ENCODE measurements at places on chromosomes 1 and 21.

- DNase-seq, result no peak
Measured at GRCh38 chr1:230549625-230550024, 92.7 kb upstream of the COG2 start.

GRCh38 chr1:8238141-8239038 is 79.5 kb upstream of the SLC45A1 start:
- peak; percentile 81 for DNase-seq

GRCh38 chr1:159163614-159164228 is 7.7 kb upstream of the CADM3 start:
- DNase-seq, result no peak

- DNase-seq, result no peak
Measured at GRCh38 chr1:234745844-234746797, 136.1 kb upstream of the IRF2BP2 start.

- DNase-seq, result no peak
Measured at GRCh38 chr1:236875975-236876374, 80.9 kb downstream of the MTR start.

- DNase-seq, result no peak
Measured at GRCh38 chr1:203521074-203521794, 27.3 kb downstream of the OPTC start.

GRCh38 chr1:12034381-12034801 is 15.1 kb downstream of the MIIP start:
- no peak for DNase-seq

DNA sequence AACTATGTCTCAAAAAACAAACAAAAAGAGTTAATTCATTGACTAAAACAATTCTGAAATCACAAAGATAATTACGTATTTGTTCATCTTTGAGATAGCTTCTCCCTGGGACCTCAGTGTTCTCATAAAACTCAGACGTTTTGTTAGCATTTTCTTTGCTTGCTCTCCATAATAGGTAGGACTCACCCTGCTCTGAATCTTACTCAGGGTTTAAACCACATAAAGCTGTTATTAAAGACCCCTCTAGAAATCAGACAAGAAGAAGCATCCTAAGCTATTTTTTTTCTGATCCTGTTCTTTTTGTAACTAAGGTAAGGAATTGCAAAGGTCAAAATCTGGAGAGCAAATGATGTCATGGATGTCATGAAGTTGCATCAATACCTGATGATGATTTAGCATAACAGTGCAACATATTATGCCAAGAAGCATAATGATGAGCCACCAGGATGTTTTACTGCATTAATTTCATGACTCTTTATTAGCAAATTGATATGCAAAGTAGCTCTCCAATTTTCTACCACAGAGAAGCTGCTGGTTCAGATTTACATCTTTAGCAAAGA is 2.4 kb downstream of the FBXO42 start:
- DNase-seq, result no peak

- DNase-seq, result no peak
Measured at GRCh38 chr1:239731082-239731748, 344.8 kb downstream of the CHRM3 start.

DNA sequence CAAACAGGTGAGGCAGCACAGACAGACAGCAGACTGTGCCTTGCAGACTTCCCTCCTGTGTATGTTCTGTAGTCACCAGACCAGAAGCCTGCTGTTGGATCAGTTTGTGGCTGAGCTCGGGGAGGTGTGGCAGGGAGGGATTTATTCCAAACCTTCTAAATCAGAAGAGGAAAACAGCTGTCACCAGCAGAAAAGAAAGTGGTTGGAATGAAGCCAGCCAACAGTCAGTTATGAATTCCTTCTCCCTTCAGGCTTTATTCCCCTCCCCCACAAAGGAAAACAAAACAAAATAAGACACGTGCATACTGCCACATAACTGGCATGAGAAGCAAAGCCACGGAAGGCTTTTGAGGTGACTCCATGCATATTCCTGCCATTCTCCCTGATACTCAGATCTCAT is 19.0 kb upstream of the PIGV start:
- DNase-seq, result no peak

DNA sequence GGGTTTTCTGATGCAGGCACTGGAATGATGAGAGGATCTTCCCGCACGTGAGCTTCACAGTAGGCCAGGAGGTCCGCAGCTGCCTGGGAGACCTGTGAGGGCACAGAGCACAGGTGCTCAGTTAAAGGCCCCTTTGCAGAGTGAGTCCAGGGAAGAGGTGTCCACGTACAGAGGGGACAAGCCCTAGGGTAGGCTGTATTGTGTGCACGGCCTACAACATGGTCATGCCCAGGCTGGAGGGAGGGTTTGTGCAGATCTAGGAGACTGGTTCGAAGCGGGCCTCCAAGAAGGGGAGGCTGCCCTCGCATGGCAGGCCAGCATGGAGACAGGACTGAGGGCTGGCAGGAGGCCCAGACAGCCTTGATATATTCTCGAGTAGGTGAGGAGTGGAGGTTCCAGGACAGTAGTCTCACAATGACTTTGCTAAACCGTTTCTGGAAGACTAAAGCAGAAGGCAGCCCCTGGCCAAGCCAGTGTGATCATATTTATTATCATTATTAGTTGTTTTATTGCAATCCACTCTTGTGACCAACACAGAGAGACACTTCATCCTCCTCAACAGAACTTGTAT is 48.0 kb upstream of the B3GALNT2 start:
- DNase-seq, result no peak

DNA sequence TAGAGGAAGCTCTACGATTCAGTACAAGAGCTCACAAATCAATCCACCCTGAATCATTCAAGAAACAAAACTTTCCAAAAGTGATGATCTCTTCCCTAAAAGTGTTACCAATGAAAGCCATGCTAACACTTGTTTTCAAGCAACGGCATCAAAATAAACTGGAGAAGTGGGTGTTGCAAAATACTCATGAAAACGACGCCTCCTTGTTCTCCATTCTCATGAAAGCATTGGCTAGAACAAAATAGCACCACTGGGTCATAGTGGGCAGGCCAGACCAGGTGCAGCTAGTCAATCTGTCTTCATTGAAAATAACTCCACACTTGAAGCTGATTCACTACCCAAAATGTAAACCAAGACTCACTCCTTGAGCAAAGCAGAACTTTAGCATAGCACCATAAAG is 4.3 kb downstream of the TIAM1 start:
- DNase-seq, result no peak

DNA sequence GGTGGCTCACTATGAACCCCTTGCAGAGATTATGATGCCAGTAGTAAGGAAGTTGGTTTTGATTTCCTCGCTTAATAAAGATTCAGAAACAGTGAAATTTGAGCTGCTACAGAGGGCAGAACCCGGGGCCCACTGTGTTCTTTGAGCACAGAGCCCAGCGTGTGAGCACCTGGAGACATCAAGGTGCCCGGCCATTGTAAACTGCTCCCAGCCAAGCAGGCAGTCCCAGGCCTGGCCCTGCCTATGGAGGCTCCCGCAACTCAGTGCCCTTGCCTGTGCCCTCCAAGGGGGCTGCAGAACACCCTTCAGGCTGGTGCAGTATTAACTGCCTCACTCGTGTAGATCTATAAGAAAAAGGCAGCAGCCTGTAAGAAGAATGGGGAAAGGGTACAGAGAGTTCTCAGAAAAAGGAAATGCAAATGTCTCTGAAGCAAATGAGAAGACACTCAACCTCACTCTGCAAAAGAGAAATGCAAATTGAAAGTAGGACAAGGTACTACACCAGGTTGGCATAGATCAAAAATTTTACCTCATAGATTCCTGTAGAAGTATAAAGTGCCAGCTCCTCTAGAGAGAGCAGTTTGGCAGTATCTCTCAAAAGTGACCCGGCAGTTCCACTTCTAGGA is 323.7 kb downstream of the HHAT start:
- DNase-seq, result no peak

- no peak for DNase-seq
Measured at GRCh38 chr21:42552407-42553336, 39.0 kb downstream of the SLC37A1 start.

DNA sequence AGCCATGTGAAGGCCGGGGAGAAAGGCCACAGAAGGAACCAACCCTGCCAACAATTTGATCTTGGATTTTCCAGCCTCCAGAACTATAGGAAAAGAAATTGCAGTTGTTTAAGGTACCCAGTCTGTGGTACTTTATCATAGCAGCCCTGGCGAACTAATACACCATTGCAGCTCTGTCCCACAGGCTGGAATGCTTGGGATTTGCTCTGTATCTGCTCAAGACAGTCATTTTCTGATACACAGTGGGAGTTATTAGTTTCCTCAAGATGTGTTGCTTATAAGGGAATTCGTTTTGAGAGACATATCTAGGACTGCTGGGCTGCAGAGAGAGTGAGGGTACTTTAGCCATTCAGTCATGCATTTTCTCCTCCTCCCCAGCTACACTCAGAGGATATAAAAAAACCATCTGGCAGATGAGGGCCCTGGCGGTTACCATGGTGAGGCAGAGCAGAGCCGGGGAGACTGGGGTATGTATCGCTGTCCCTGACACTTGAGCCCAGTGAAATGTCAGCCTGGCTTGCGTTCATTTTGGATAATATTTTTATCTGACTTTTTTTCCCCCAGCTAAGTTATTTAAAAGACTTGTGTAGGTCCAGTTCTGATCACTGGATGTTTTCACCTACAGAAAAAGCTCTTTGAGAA is 104.6 kb downstream of the DIRAS3 start:
- no peak for DNase-seq

- peak; percentile 70 for DNase-seq
Measured at GRCh38 chr1:20696397-20697333, 21.1 kb downstream of the KIF17 start.

- no peak for DNase-seq
Measured at GRCh38 chr21:44907966-44908895, 12.5 kb downstream of the ITGB2 start.

GRCh38 chr1:183246436-183246835 is 60.4 kb downstream of the LAMC2 start:
- no peak for DNase-seq

GRCh38 chr1:187689129-187689528 is 860.4 kb downstream of the PLA2G4A start:
- peak; percentile 58 for DNase-seq

- DNase-seq, result no peak
Measured at GRCh38 chr1:80565406-80565805, 1235.3 kb upstream of the ADGRL2 start.

GRCh38 chr1:71264039-71264438 is 183.2 kb upstream of the ZRANB2 start:
- DNase-seq, result no peak

DNA sequence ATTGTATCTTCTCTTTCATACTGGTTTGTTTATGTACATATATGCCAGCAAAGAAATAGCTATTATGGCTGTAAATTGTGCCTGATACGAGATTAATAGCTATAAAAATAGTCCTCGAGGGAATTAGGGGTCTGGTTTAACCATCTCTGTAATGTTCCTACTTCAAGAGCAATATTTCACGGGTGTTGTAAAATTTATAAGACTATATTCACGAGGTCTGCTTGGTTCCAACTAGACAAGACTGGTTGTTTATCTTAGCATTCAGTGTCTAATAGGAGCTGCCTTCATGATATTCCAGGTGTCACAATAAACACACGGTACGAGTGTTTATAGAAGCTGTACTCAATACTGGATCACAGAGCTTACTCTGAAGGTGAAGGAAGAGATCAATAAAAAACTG is 389.9 kb downstream of the SIPA1L2 start:
- DNase-seq, result no peak

- no peak for DNase-seq
Measured at GRCh38 chr1:197143276-197143675, 3.2 kb downstream of the ASPM start.

DNA sequence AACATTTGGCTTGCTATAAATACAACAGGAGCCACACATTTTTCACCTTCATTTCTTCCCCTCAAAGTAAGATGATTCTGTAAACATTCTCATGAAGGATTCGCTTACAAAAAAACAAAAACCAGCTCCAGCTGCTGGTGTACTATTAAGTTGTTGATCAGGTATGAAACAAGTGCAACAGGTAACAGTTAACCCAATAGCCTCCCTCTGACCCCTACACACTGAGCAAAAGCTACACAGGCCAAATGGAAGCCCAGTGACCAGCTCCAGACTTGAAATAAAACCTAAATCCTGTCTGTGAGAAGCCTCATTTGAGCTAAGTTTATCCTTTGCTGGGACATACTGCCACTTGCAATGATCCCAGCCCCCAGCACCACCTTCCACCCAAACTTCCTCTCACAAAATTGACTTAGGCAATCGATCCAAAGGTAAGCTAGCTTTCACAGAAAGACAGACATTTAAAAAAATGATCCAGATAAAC is 991 bp downstream of the TIAM1 start:
- no peak for DNase-seq

- no peak for DNase-seq
Measured at GRCh38 chr1:82185084-82185483, 384.4 kb downstream of the ADGRL2 start.

DNA sequence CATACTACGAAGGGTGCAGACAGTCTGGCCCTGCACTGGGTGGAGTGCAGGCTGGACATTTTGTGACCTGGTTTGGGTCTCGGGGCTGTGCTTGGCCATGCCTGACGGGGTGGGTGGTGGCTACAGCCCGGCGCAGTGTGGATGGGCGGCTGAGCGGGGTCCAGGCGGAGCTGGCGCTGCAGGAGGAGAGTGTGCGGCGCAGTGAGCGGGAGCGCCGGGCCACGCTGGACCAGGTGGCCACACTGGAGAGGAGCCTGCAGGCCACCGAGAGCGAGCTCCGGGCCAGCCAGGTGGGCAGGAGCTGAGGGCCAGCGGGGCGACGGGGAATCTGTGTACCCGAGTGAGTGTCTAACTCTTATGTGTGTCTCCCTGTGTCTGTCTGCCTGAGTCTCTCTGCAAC is 14.1 kb downstream of the MFAP2 start:
- DNase-seq, result no peak

DNA sequence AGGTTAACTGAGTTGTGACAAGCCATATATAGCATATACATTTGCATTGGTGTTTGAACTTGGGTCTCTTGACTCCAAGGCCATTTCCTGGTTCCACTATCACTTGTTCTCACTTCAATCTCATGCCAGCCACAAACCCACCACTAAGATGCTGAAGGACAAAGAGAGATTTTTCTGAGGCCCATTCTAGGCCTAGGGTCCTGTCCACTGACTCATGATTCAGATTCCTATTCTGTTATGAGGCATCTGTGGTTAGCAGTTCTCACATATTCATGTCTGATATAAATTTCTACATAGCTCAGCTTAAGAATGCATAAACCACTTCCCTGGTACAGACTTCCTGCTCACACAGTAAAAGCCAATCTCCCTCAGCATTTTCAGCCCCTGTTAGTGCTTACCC is 326.1 kb upstream of the BEND5 start:
- peak; percentile 80 for DNase-seq

GRCh38 chr1:39899611-39900538 is 1.8 kb downstream of the MYCL start:
- no peak for DNase-seq

GRCh38 chr1:91870322-91870721 is 15.6 kb downstream of the TGFBR3 start:
- no peak for DNase-seq

GRCh38 chr1:205743977-205744376 is 6.0 kb downstream of the NUCKS1 start:
- DNase-seq, result no peak

DNA sequence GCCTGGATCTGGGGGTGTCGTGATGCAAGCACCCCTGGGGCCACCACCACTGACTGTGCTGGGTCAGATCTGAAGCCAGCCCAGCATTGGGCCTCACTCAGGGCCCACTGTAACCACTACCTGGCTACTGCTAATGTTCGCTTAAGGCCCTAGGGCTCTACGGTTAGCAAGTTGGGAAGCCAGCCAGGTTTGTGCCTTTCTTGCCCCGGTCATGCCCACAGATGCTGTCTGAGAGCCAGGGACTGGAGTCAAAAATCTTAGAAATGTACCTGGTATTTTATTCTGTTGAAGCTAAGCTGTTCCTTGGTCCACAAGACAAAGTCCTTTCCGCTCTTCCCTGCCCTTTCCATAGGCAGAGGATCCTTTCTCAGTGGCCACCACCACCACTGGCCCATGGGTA is 15.2 kb upstream of the FCRL3 start:
- no peak for DNase-seq
